ENCODE measurements at places on chromosomes 1 and 21.

GRCh38 chr1:192764675-192765074 lies 44.2 kb upstream of the RGS2 start:
- no peak for DNase-seq

- DNase-seq: no peak
These were observed 59.5 kb downstream of the DENND1B start for GRCh38 chr1:197715806-197716205.

DNA sequence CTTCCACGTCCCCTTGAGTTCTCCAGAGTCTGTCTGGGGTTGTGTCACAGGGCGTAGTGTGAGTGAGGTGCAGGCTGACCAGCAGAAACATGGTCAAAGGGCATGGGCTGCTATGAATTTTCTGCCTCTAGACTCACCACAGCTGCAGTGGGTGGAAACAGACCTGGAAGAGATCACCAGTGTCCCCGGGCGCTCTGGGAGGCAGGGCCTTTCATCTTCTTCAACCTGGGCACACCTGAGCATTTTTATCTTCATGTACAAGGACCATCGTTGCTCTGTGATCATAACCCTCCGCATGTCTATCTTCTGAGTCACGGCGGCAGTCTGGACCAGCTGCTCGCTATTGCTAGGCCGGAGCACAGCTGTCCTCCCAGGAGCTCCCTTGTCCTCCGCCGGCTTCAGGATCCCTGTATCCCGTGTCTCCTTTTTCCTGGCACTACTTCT lies 29.6 kb downstream of the DEGS1 start:
- no peak for DNase-seq

- DNase-seq: no peak
These were observed 42.7 kb upstream of the SLC30A1 start for GRCh38 chr1:211621447-211622198.

DNA sequence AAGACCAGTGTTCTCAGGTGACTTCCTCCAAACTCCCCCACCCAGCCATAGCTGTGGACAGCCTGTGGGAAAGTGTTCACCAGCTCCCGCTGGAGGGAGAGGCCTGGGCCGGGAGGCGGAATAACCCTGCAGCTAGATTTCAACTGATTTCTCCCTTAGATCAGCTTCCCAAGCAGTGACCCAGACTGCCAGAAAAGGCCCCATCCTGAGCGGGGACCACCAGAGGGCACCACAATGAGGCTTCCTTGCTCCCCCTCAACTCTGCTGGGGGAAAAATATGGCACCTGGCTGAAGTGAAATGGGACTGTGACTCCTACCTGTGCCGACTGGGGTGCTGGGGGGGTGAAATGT lies 50.8 kb downstream of the RHBG start:
- peak; percentile 23 for DNase-seq

DNA sequence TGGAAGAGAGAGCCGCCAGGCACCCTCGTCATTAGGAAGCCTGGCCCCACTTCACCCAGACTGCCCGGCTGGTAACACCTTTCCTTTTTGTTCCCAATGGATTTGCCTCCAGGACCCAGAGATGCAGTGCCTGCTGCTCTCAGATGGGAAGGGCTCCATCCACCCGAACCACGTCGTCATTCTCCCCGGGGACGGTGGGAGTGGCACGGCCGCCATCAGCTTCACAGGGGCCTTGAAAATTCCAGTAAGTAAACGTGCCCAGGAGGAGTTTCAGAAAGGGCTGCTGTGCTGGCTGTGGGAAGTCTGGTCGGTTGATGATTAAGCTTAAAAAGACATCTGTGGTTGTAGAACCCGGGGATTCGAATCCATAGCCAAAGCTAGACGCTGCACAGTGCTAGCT lies 45.2 kb downstream of the SLC37A1 start:
- DNase-seq: no peak

DNA sequence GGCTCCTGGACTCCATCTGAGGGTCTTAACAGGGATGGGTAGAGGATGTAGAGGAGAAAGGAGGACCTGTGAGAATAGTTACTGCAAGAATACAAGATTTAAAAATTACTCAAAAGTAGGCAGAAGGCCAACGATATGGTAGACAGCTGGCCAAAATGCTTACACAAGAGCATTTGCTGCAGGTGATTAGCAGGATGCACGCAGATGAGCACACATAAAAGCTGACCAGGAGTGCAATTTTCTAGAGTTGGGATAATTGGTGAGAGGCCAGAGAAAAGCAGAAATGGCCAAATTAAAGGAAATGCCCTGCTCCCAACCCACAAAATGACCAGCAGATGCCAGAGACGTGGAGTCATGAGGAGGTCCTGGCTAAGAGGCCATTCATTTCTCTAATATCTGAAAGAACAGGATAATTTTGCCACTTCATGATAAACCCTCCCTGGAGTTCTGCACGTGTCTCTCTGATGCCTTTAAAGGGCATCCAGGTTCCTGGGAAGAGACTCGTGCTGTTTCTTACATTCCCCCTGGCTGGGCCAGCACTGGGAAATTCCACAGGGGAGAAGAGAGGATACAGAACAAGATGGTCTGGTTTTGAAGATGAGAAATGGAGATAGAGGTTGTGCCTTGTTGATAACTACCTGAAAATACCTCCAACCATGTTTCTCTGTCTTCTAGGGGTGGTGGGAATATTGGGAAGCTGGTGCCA lies 62.3 kb upstream of the KCNA3 start:
- DNase-seq: no peak

GRCh38 chr1:16445052-16445451 lies 4.5 kb downstream of the NECAP2 start:
- no peak for DNase-seq

- DNase-seq: no peak
These were observed 89.4 kb upstream of the KCNJ15 start for GRCh38 chr21:38167345-38167744.

DNA sequence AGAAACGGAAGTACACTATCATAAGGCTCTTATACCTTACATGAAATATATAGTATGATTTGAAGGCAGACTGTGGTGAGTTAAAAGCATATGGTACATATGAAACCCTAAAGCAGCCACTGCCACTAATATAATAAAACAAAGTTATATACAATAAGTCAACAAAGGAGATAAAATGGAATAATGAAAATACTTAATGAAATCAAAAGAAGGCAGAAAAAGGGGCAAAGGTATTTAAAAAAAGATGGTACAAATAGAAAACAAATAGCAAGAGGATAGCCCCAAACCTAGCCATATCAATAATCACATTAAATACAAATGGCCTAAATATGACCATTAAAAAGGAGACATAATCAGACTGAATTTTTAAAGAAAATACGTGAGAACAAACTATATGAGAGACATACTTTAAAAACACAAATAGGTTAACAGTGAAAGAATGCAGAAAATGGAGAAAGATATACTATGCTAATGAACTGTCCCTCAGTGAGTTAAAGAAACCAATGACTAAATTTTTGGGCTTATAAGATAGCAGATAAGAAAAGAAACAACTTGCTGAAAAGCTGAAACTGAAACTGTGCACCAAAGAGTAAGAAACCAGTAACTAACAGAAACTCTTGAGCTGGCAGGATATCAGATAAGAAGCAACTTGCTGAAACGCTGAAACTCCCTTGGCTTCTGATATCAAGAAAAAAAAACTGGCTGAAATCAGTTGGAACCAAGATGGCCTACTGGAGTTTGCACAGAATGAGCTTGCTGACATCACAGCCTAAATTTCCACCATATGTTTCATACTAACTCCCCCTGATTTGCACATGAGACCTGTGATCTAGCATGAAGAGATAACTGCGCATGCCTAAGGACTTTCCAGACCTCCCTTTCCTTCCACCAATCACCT lies 44.3 kb upstream of the IL10 start:
- DNase-seq: no peak

GRCh38 chr1:173411835-173412742 lies 65.0 kb upstream of the PRDX6 start:
- DNase-seq: no peak

DNA sequence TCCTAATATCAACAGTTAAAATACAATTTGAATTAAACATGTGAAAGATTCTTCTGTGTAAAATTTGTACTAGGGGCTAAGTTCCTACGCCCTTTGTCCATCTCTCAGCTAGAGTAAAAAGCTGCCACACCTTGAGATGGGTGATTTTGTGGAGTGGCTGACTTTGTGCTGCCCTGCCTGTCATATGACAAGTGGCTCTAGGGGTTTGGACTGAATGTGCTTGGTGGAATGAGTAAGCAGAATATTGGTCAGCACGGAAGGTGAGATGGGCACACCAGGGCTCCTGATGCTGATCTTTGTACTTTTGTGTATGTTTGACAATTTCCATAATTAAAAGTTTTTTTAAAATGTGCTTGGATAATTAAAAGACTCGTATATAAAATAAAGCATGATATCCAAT lies 133.6 kb upstream of the SLC45A1 start:
- DNase-seq: no peak

- DNase-seq: no peak
These were observed 35.8 kb upstream of the RIPK4 start for GRCh38 chr21:41802684-41803083.

DNA sequence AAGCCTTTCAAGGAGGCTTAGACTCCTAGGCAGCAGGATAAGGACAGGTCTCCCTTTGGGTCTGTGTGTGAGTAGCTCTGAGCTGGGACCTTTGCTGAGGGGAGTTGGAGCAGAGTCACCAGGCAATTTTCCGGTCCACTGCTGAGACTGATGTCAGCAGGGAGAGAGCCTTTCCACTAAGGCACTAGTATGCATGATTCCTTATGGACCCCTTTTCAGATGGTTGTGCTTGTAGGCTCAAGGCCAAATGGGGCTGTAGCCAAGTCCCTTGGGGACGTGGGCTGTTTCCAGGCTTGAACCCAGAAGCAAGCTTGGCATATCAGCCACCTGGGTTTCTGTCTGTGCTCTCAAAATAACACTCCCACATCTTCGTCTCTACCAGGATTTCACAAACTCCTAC lies 73.0 kb downstream of the CCDC18 start:
- no peak for DNase-seq

GRCh38 chr1:79079770-79080169 lies 73.2 kb upstream of the ADGRL4 start:
- DNase-seq: no peak

- no peak for DNase-seq
These were observed 4.2 kb downstream of the CSTB start for GRCh38 chr21:43771698-43772424.

GRCh38 chr1:214321705-214322453 lies 40.9 kb downstream of the SMYD2 start:
- DNase-seq: no peak

DNA sequence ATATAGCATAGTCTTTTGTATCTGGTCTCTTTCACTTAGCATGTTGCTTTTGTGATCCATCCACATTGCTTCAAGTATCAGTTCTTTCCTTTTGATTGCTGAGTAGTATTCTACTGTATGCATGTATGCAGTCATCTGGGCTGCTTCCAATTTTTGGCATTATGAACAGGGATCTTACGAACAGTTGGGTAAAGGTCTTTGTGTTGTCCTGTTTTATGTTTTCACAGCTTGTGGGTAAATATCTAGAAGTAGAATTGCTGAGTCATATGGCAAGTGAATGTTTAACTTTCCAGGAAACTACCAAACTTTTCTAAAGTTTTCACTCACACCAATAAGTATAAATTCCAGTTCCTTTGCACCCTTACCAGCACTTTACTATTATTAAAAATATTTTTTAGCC lies 60.9 kb downstream of the LHX4 start:
- DNase-seq: no peak

DNA sequence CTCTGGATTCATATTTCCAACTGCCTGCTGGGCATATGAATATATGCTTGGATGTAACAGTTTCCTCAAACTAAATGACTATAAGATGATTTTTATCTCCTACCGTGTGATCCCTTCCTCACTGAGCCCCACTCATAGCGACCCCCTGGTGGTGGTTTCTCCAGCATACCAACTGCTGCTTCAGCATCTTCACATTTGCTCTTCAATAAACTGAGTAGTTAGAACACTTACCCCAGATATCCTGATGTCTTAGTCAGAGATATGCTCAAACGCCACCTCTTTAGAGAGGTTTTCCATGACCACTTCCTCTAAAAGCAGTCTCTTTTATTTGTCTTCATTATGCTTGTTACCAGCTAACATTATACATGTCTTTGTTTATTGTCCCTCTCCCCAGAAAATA lies 10.2 kb upstream of the HNRNPR start:
- DNase-seq: no peak

GRCh38 chr1:56520016-56520601 lies 59.3 kb downstream of the PLPP3 start:
- DNase-seq: no peak

DNA sequence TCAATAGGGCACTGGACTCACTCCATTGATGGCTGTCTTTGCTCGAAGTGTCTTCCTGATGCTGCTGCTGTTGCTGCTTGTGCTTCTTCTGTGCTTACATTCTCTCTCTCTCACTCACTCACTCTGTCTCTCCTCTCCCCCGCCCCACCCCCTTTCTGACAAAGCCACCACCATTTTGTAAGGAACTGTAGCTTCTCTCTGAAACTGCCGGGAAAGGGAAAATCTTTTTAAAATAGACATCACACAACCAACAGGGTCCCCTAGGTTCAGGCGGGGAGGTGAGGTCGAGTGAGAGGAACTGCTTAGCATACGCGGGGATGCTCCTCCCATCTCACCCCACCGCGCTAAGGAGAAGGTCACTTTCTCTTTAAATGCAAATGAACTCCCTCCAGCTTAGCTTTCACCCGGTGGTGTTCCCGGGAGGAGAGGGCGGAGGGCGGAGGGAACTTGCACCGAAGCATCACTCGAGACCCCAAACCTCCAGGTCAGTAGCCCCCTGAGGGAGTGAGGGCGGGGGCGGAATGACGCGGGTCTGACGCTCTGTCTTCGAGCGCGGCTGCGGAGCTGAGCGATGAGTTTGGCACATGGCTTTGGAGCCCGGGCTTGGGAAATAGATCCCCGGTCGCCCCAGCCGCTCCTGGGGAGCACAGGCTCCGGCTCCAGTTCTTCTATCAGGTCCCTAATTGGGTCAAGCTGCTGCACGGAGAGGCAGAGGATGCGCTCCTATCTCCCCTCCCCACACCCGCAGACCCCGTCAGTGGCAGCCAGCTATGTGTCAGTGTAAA lies at the start of gene CCDC28B:
Gene CCDC28B, plus strand, starts transcription at position 370 of the 785 bp plus-strand sequence. CDS start 1,341 bp downstream, outside the sequence.
- DNase-seq: no peak

GRCh38 chr1:67855444-67855843 lies 22.2 kb upstream of the GNG12 start:
- no peak for DNase-seq

DNA sequence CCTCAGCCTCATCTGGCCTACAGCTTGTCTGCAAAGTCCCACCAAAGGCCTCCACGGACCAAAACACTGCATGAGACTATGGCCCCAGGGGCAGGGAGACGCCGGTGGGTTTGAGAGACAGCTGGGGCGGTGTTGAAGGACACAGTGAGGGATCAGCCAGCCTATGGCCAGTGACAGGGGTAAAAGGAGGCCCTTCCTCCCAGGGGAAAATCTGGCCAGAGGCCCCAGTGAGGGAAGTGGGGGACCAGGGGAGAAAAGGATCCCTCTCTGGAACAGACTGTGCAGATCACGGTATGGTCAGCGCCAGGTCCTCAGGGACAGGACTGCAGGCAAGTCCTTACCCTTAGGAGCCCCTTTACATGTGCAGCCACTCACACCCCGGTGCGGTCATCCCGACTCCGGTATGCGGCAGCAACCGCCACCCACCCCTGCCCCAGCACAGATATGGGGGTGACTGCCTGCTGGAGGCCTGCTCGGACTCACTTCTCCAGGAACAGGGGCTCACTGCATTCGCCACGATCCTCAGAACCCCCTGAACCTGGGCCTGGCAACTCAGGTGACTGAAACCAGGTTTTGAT lies 1.3 kb downstream of the CERS2 start:
- no peak for DNase-seq
